ENCODE measurements at places on chromosomes 11 and 22.

GRCh38 chr11:69430566-69430965 is 50.9 kb upstream of the LINC01488 start:
- no peak for DNase-seq

DNA sequence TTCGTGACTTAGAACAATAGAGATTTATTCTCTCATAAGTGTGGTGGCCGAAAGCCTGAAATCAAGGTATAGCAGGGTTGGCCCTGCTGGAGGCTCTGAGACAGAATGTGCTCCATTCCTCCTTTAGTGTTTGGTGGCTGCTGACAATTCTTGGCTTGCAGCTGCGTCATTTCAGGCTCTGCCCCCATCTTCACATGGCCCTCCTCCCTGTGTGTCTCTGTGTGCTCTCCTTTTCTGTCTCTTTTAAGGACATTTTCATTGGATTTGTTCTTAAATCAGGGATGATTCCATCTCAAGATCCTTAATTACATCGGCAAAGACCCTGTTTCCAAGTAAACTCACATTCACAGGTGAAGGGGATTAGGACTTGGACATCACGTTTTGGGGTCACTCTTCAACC is 10.2 kb upstream of the APOL6 start:
- DNase-seq: no peak

DNA sequence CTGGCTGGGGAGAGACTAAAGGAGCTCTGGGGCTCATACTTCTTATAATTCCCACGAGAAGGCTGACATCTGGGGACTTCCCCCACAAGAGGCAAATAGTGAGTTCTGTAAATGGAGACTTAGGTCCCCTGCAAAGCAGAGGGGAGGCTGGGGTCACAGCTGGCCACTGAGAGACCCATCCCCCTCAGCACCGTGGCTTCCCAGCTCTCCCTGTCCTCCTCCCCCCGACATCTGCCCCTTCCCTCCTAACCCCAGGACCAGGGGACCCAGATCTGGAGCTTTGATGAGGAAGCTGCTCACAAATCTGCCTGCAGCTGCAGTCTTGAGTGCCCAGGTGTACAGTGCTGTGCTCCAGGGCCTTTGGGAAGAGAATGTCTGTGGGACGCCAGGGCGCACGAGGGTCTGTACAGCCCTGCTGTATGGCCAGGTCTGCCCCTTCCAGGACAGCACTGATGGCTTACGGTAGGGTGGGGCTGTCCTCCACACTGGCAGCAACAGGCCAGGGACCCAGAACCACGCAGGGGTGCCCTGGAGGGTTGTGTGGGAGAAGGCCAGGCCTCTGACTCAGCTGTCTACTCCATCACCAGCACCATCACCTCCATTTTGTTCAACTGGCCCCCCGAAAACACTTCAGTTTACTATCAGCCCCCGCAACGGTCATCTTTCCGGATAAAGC is 1.1 kb downstream of the RGL4 start:
- no peak for DNase-seq

DNA sequence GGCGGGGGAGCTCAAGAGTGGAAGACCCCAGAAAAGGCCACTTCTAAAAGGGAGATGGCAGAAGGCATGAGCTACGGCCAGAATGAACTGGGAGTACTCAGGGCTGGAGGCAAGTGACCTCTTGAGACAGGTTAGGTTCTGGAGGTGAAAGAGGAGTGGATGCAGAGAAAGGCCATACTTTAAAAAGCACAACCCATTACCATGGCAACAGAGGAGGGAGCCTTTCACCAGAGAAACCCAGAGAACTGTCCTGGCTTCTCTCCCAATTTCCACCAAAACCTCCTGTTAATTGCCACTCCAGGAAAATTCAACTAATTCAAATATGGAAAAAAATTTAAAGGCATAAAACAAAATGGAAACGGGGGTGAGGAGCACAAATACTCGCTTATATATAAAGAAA is 15.8 kb downstream of the A4GALT start:
- DNase-seq: no peak

DNA sequence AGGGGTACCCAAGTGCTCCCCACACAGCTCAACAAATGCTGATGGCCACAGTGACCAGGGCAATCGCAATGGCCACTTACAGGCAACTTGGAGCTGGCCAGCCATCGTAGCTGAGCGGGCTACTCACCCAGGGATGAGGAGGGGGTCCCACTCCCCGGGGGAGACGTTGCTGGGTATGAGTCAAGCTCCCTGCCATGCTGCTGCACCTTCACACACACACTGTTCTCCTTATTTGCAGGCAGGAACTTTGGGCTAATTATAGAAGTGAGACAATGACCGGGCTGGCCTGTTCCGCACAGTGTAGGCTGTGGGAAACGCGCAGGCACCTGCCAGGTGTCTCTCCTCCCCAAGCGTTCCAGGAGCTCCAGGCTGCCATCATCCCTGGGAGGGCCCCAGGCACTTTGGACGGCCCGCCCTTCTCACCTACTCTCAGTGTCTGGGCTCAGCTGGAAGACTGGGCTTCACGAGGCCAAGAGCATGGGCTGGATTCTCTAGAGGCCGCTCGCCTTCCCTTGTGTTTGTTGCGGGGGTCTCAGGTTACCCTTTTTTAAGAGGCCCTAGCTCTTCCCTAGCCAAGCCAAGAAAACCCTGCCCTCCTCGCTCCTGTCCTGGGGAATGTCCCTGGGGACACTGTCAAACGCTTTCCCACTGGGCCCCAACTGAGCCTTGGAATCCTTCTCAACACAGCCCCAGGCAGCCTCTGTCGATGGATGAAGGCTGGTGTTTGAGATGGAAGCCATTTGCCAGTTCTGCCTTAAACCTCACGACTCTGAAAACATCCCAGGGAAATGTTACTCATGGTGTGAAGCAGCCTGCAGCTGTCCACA is 73.0 kb downstream of the RTL6 start:
- no peak for DNase-seq

- no peak for DNase-seq
Observed at GRCh38 chr22:23146478-23147205, 1.4 kb downstream of the RAB36 start.

DNA sequence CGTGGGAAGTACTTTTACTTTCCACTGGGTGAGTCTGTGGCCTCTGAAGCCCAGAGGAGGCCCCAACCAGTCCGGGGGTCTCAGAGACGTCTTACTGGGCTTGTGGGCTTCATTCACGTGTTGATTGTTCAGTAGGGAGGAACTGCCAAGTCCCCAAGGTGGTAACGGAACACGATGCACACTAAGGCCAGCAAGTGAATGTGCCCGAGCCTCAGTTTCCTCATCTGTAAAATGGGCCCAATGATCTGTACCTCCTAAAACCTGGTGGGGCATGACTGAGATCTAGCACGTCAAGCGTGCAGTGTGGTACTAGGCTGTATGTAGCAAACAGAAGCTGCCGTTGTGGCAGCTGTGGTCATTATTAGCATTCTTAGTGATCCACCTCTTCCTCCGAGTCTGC is 499.1 kb downstream of the MN1 start:
- no peak for DNase-seq

- no peak for DNase-seq
Observed at GRCh38 chr22:45631841-45632238, 39.8 kb upstream of the ATXN10 start.

GRCh38 chr11:61870541-61871031 is 20.8 kb downstream of the FADS3 start:
- DNase-seq: no peak
